Hypothalamus (tissue), 51 donors: ENCODE measurements at places on chromosomes 2 and 18.

DNA sequence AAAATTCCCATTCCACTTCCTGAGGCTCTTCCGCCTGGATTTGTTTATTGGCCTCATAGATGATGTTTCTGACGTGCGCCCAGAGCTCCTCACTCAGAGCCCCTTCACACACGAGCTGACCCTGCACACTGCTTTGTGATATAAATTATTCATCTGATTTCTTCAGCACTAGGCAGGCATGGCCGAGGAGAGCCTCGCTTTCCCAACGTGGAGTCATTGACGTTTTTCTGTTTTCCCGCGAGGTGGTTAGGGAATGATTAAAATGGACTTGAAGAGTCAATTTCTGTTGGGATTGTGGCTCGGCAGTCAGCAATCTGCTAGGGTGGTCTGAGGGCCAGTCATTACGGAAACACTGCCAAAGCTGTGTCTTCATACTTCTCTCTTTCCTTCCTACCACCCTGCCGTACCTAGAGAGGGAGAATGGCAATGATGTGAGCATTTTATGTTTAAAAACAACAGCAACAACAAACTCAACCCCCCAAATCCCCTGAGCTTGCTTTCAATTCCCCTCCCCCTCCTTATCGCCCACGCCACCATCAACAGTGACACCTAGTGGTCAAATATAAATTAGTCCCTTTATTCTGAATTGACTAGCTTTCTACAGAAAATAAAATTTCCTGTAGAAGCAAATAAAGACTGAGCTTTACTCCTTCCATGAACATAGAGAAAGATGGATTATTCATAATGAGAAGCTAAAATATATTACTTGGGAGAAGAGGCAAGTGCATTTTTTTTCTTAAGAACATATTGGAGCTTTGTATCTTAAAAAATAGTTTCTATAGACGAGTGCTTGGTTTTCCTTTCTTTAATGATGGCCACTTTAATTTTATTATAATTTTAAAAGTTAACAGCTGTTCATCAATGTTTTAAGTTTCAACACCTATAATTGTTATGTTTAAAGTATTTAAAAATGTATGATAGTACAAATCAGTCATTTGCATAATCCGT is 285.1 kb downstream of the MTX2 start:
- no peak for DNase-seq

DNA sequence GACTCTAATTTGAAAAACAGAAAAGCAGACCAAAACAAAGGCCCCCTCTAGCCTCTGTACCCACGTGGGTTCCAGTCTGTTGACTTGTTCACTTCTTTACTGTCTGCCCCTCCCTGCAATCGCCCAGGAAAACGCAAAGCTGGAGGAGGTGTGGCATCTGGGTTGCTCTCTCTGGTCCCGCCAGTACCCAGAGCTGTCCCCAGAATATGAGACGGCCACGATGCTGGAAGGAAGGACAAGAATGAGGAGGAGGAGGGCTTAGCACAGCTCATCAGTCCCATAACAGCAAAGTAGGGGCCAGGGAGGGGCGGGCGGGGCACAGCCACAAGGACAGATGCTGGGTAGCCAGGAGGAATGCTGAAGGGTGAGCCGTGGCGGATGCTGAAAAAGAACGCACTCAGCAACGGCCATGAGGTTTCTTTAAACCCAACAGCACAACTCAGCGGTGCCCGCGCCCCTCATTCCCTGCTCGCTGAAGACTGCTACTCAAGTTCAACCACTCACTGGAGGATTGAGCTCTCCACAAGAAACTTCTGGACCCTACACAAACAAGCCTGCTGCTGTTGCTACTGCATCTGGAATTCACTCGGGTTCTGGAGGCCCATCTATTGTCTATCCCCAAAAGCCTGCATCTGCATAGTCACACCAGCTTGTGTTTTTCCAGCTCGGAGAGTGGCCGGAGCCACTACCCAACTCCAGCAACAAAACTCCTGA is 187.7 kb downstream of the HDAC4 start:
- DNase-seq = no peak

- no peak for DNase-seq
Measured at GRCh38 chr2:18777250-18777812, 188.0 kb upstream of the NT5C1B start.

GRCh38 chr18:68694316-68694715 is 20.6 kb downstream of the TMX3 start:
- peak; percentile 13 for DNase-seq

GRCh38 chr2:25664183-25664964 is 9.0 kb downstream of the DTNB start:
- DNase-seq = no peak

- DNase-seq = no peak
Measured at GRCh38 chr2:36294316-36294721, 61.3 kb upstream of the CRIM1 start.

DNA sequence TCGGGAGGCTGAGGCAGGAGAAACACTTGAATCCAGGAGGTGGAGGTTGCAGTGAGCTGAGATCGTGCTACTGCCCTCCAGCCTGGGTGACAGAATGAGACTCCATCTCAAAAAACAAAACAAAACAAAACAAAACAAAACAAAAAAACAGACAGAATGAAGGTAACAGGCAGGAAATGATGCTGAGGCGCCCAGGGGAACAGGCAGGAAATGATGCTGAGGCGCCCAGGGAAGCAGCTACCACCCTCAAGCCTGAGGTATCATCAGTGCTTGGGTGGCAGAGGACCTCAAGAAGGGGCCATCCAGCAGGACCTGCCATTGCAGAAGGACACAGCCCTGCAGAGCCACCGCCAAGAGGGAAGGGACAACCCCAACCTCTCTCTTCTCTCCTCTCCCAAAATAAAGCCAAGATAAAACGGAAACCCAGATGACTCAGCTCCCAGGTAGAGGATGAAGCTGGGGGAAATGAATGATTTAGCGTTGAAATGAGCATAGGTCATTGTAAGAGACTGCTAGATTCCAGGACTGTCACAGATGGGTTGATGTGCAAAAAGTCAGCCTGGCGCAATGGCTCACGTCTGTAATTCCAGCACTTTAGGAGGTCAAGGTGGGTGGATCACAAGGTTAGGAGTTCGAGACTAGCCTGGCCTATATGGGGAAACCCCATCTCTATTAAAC is 19.3 kb downstream of the SOWAHC start:
- no peak for DNase-seq

GRCh38 chr2:73285159-73285739 is 971 bp upstream of the FBXO41 start:
- no peak for DNase-seq

- DNase-seq = no peak
Measured at GRCh38 chr2:200922439-200922838, 33.3 kb downstream of the NIF3L1 start.

DNA sequence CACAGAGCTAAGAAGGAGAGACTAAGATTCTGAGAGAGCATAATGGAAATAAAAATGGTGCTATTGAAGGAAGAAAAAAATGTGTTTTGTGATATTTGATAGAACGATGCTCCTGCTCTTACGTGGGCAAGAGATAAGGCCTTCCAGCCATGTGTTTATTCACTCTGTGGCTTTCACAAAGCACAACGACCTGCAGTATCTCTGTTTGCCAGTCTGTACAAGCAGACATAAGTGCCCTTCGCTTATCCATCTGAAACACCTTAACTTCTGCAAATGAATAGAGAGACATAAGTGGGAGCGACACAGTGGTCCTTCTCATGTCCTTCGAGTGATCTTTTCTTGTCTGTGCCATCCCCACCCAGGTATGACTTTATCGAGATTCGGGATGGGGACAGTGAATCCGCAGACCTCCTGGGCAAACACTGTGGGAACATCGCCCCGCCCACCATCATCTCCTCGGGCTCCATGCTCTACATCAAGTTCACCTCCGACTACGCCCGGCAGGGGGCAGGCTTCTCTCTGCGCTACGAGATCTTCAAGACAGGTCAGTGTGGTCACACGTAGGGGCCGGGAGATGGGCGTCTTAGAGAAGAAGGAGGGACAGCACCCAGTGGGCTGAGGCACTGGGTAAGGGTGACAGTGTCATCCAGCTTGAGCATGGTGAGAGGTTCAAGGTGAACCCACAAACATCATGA is 33.7 kb downstream of the NRP2 start:
- DNase-seq = no peak

DNA sequence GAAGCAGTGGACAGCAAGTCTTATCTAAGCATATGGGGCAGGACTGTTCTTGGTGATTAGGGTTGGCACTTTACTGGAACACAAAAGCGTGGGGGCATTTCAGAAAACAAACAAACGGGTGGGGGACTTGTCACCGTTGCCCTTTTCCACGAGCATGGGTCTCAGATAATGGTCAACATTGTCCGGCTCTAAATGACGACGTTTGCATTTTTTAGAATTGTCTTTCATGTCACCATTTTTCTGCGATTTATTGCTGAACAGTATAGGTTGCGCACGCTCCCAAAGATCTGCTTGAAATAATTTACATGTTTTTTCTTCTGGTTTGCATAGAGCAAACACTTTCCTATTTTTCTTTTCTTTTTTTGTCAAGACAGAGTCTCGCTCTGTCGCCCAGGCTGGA is 46.6 kb upstream of the TBC1D8 start:
- DNase-seq = no peak

GRCh38 chr18:63126134-63127069 is 193.2 kb downstream of the BCL2 start:
- DNase-seq = no peak

- DNase-seq = no peak
Measured at GRCh38 chr2:239143858-239144712, 256.7 kb downstream of the HDAC4 start.
